ENCODE measurements at places on chromosomes 13 and 19.

DNA sequence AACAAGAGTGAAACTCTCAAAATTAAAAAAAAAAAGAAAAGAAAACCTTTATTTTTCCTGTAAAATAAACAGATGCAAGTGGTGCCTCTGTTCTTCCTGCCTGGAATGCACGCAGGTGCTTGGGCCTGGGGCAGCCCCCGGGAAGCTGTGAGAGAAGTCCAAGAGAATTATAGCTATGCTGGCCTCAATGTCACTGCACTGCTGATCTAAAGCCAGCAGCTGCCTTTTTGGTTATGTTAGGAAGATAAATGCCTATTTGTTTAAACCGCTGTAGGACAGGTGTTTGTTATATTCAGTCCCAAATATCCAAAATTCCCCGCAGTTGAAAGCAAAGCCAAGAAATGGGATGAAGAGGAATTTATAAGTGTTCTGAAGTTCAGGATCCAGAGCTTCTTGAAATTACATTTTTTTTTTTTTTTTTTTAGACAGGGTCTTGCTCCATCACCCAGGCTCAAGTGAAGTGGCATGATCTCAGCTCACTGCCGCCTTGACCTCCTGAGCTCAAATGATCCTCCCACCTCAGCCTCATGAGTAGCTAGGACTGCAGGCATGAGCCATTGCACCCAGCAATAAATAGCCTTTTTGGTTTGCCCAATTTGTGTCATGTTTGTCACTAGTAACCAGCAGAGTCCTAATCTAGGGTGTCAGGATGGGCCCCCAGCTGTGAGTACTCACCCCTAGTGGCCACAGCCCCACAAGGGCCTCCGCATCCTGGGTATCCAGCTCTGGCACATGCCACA lies 2.2 kb downstream of the RINL start:
- no peak for DNase-seq

GRCh38 chr19:3844596-3844995 lies 24.2 kb downstream of the ZFR2 start:
- no peak for DNase-seq

GRCh38 chr19:55066107-55066709 lies 3.3 kb upstream of the RDH13 start:
- DNase-seq = no peak

- DNase-seq = no peak
Measured at GRCh38 chr13:68784275-68784674, 1323.4 kb upstream of the ATXN8OS start.

DNA sequence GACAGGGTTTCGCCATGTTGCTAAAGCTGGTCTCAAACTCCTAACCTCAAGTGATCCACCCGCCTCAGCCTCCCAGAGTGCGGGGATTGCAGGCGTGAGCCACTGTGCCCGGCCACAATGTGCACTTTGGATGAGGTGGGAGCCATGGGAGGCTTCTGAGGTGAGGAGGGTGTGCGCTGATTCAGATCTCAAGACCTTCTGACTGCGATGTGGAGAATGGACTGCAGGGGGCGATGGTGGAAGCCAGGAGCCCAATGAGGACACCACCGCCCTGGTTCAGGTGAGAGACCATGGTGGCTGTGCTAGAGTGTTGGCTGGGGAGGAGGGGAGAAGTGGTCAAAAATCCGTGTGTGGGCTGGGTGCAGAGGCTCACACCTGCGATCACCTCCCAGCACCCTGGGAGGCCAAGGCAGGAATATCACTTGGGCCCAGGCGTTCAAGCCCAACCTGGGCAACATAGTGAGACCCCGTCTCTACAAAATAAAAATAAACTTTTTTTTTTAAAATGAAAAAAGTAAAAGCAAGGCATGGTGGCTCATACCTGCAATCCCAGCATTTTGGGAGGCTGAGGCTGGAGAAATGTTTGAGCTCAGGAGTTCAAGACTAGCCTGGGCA lies 5.6 kb downstream of the INAFM1 start:
- no peak for DNase-seq

- DNase-seq = no peak
Measured at GRCh38 chr13:31614073-31614472, 125.3 kb upstream of the RXFP2 start.

- DNase-seq = no peak
Measured at GRCh38 chr13:40243982-40244381, 422.5 kb downstream of the FOXO1 start.

DNA sequence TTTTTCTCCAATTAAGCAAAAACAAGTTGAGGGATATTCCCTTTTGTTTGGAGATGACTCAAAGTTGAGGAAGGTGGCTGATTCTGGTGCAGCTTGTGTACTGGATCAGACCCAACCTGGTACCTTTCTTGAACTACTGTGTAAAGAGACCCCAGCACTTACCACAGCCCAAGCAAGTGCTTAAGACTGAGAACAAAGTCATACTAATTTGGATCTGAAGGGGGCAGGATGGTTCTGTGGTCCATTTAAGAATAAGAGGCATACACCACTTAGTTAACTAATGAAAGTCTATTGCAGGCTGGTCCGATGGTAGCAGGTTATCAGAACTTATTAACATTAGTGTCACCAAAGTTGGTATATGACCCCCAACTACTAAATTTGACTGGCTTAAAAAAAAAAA lies 6.3 kb downstream of the THSD1 start:
- DNase-seq = no peak

DNA sequence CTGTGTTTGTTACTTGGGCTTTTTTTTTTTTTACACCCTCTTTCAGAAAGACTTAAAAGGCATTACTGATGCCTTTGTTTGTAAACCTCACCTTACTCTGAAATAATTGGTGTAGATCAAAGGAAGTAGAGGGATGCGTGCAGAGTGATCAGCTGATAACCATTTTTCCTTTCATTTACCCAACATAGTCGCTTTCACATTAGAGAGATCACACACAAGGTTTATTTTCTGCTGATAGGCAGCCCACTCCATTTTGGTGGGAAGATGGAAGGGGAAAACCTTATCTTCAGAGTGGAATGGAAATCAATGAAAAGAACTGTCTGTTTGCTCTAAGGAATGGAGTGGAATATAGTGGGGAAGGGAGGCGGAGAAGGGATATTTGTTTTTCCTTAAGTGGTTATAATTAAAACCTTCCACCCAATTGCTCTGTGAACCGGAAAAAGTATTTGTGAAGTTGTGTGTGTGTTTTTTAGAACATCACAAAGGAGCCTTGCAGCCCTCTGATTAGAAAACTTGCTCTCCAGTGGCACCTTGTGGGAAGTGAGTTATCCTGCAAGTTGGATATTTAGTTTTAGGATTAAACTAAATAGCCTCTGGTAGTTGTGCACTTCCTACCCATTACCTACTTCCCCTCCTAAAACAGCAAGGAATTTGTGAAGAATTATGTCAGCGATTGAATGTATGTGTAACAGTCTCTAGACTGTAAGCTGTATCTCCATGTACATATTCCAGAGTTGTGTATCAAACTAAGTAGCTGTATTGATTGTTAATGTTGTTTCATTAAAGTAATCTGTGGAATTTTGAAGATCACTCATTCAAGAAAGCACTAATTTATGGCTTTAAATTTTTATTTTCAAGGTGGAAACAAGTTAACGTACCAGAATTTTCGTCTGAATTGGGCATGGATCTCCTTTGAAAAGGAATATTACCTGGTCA lies 76.8 kb downstream of the FREM2 start:
- DNase-seq = no peak

GRCh38 chr19:49148044-49148682 lies 7.0 kb downstream of the HRC start:
- DNase-seq = no peak

- no peak for DNase-seq
Measured at GRCh38 chr13:28654276-28654675, 4.7 kb upstream of the POMP start.

GRCh38 chr13:84739021-84739420 lies 856.7 kb upstream of the SLITRK1 start:
- no peak for DNase-seq

DNA sequence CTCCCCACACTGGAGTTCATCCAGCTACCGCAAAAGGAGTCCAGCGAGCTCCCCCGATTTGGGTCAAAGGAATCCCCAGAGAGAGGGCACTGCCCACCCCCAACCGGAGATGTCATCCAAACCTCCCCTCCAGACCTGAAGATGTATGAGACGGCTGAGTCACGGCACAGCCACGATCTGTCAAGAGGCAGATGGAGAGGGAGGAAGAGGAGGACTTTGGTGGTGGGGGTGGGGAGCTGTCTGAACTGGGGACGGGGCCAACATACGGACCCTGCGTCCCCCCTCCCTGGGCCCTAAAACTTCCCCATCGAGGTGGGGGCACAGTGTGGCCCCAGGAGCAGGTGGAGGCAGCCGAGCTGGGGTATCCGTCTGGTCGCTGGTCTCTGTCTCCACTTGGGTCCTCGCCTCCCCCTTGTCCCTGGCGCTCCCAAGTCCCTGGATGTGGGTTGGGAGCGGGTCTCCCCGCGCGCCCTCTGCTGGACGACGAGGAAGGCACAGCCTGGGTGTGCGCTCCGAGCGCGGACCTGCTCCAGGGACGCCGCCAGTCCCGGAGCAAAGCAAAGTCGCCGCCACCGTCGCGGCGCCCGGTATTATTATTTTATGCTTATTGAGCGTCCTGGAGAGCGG lies 3.8 kb downstream of the PDE4A start:
- DNase-seq = no peak

DNA sequence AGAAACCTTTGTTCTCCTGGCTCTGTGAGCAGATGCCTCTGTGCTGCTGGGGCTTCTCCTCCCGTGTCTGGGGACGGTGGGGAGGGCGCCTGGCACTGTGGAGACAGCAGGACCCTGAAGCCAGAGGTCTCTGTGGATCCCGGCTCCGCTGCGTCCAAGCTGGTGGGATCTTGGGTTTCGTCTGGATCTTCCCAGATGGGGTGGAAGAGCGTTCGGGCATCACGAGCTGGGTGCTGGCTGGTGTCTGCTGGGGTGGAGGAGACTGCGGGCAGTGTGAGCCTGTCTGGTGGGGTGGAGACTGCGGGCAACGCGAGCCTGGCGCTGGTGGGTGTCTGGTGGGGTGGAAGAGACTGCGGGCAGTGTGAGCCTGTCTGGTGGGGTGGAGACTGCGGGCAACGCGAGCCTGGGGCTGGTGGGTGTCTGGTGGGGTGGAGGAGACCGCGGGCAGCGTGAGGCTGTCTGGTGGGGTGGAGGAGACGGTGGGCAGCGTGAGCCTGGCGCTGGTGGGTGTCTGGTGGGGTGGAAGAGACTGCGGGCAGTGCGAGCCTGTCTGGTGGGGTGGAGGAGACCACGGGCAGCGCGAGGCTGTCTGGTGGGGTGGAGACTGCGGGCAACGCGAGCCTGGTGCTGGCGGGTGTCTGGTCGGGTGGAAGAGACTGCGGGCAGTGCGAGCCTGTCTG lies 5.6 kb downstream of the TEX29 start:
- no peak for DNase-seq

DNA sequence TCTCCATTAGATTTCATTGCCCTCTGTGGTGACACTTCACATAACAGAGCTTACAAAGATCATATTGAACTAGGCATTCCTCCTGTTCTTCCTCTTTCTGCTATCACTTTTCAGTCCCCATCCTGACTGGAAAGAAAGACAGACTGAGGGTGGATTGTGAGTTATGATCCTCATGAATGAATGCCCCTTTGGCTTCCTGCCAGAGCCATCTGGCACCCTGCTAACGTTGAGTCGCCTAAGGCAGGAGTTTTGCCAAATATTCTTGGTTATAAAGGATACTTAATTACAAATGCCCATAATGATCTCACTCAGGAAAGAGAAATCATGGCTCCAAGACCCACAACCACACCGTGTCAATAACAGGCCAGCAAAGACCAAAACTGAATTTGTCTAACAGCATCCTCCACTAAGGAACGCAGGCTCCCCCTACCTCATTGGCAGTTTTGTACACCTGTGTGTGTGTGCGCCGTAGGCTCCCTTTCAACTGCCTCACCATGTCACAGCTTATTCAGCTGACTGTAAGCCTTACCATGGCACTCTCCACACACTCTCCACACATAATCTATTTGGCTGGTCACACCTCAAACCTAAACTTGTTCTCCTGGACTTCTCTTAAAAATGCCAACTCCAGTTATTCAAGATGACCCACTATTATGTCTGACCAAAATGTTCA lies 15.5 kb downstream of the ZNF211 start:
- no peak for DNase-seq

DNA sequence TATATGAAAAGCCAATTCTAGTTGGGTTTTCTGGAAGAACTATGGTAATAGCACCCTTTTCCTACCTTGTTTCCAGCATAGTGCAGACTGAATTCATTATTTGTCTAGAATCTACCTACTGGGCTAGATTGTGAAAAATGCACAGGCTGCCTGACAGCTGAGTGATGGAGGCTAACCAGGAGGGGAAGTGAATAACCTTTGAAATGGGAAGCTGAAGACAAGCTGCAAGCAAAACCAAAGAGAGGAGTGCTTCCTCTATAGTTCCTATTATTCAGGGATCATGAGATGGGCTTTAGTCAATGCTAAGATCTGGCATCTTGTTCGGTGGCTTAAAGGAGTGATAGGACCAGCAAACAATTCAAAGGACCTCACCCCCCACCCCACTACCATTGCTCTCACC lies 26.9 kb downstream of the MZT1 start:
- no peak for DNase-seq

DNA sequence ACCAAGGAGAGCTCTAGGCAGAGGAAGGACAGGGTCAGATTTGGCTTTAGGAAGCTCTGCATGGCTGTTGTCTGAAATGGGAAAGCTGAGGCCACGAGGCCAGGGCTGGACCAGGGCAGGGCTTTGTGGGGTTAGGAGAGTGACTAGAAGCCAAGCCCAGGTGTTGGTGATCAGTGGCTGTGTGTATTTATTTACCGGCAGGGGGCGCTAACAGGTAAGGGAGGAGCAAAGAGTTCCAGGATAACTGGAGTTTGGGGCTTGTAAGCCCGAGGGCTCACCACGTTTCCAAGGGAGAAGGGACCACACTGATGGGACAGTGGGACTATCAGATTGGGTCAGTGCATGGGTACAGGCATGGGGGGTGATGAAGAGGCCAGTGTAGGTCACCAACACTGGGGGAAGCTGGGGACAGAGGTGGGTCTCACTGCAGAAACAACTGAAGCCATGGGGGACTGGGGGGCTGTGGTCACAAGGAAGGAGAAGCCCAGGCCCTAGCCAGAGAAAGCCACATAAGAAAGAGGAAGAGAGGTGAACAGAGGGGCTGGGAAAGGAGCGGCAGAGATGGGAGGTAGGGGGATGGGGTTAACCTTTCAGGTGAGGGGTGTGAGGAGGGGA lies 3.9 kb downstream of the TMEM147 start:
- peak; percentile 23 for DNase-seq

GRCh38 chr13:28531077-28531844 lies 36.3 kb upstream of the FLT1 start:
- no peak for DNase-seq

- DNase-seq = no peak
Measured at GRCh38 chr13:113591750-113592149, 7.2 kb downstream of the TFDP1 start.

DNA sequence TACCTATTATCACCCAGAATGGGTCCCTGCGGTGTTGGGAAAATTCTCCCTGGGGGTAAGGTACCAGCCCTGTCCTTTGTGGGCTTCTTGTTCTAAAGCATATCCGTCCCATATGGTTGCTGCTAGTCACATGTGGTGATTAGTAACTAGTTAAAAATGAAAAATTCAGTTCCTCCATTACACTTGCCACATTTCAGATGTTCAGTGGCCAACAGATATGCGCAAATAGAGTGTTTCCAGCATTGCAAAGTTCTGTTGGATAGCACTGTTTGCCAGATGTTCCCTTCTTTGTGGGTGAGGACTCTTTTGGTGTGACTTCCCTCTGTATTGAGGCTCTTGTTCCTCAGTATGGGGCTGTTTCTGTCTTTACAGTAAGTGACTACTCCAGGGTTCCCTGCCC lies 3.8 kb downstream of the CNOT3 start:
- no peak for DNase-seq
